ENCODE measurements at places on chromosomes 5 and 9.

DNA sequence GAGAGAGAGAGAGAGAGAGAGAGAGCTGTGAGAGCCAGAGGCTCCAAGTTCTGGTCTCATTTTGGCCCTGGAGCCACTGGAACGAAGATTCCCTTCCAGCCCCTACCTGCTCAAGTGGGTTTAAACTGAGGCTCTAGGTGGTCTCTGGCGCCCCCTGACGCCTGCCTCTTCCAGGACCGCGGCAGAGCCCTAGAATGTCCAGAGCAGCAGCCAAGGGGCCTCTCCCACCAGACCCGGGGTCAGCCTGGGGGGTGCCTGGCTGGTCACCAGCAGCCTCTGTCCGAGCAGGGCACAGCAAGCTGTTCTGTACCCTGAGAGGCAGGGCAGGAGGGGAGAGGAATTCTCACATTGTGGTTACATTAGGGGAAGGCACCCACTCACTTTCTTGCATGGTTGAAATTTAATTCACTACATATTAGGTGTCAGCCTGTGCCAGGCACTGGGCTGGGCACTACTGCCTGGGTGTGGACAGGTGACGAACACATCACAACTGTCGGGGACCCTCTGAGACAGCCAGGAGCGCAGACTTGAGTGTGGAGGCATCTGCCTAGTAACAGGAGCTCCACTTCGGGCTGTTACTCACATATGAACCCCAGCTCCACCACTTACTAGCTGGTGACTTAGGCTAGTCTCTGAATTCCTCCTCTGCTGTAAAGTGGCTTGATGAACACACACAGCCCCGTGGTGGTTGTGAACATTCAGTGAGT lies 44.5 kb downstream of the AMBP start:
- DNase-seq, result no peak

- no peak for DNase-seq
These were observed at the start of gene IRX1 for GRCh38 chr5:3595006-3595961. TSS of gene IRX1 (plus strand) at chr5:3595832. CDS start at chr5:3596106, 274 bp downstream.

- no peak for DNase-seq
These were observed 5.3 kb downstream of the SARDH start for GRCh38 chr9:133732639-133733408.

DNA sequence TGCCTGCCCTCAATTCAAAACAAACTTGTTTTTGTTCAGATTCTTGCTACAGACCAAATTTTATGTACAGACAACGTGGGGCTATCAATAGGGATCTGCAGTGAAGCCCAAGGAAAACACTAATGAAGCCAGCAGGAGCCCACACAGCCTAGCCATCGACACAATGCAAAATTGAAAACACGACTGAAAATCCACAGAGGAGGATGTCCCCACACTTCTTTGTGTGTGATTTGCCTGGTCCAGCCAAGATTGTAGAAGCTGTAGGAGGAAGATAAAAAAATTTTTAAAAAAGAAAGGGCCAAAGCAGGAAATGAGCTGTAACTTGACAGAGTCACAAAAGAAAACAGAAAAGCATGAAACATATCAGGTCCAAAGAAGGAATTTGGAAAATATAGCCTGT lies 34.8 kb downstream of the HTR4 start:
- DNase-seq, result no peak

- no peak for DNase-seq
These were observed 423.2 kb upstream of the PAPPA start for GRCh38 chr9:115730396-115730795.

DNA sequence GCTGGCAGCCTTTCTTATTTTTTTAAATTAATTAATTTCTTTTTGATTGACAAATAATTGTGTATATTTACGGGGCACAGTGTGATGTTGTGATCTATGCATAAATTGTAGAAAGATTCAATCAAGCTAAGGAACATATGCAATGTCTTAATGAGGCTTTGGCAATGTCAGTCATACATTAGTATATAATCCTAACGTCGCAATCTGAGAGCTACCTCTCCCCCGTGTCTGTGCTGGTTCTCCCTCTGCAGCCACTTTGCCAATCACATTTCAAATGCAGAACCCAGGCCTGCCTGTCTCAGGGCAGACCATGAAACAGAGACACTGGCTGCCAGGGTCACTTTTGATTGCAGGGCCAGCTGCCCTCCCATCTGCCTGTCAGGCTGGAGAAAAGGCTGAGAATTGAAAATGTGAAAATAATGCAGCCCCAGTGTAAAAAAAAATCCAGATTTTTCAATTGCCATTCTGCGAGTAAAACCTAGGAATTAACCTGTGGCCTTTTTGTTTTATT lies 56.3 kb downstream of the SLC24A2 start:
- DNase-seq, result no peak

DNA sequence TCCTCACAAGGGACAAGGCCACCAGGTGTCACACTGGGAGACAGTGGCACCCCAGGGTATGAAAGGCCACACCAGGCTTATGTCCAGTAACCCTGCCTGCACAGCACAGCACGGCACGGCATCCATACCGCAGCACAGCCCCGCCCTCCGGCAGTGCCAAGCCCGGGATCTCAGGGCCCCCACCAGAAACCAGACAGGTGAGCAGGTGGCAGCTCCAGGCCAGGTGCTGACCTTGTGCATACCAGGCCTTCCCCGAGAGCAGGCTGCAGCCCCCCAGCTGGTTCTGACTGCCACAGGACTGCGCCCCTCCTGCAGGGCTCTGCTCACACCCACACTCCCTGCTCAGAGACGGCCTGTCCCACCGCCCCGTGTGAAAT lies 56.5 kb downstream of the ADAMTS2 start:
- DNase-seq, result no peak

DNA sequence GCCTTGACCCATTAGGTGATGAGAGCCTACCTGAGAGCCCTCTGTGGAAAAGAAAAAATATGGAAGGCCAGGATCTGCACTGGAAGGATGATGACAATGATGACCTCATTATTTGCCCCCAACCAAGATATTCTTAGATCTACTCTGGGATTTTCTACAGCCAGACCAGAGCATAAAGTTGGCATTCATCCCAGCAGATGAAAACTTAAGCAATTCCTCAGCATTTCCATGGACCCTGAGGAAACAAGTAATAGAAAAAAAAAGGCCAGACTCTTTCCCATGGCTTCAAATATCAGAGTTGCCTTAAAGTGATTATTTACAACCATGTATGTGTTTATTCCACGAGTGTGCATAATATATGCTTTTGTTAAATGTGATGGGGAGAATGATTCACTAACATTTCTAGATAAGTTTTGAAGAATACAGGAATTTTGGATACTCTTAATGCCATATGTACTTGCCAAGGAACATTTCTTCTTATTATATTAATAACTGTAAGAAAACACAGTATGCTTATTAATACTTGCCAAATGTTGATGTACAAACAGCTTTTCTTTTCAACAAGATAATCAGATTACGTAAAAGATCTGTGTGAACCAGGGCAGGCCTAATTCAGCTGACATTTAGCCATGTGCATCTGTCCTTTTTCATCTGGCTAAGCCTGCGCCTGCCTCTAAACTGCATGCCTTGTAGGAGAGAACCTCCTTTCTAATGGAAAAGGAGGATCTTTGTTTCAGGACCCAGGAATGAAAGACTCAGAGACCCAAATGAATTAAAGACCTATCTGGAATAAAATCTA lies 94.8 kb downstream of the ARRDC3 start:
- no peak for DNase-seq

Measured in memory B cell (primary cell).